ENCODE measurements at places on chromosomes 13 and 19.

DNA sequence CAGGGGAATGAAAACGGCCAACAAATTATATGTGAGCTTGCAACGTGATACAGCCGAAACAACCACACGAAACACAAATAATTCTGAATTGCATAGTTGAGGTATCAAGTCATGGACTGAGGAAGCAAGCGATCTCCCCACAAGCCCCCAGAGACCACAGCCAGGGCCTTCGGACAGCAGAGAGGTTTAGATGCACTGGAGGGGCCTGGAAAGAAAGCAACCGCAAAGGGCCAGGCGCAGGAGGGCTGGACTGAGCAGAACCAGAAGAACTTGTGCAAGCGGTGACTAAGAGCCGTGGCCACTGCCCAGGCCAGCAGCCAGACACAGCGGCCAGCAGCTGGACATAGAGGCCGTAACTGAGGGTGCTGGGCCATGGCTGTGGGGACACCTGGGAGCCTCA lies 131.4 kb downstream of the TNFRSF19 start:
- DNase-seq, result peak; percentile 91

- DNase-seq, result peak; percentile 20
Observed at GRCh38 chr13:73842626-73843025, 291.6 kb downstream of the KLF12 start.

DNA sequence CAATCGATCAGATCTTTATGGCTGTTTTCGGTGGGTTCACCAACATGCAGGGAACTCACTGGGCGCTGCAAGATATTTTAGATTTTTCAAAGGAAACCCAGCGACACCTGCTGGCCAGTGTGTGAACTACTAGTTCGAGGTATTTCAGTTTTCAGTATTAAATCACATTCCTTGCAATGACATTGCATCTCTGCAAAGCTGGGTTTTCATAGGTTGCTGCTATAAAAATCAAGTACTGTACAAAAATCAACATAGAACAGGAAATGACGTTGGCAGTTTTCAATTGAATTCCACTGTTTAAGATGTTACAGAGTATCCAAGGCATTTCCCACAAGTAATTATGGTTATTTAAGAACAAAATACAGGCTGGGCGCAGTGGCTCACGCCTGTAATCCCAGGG lies 17.6 kb downstream of the LIG1 start:
- DNase-seq, result peak; percentile 59

GRCh38 chr13:29513002-29513980 lies 82.2 kb downstream of the SLC7A1 start:
- peak; percentile 23 for DNase-seq

DNA sequence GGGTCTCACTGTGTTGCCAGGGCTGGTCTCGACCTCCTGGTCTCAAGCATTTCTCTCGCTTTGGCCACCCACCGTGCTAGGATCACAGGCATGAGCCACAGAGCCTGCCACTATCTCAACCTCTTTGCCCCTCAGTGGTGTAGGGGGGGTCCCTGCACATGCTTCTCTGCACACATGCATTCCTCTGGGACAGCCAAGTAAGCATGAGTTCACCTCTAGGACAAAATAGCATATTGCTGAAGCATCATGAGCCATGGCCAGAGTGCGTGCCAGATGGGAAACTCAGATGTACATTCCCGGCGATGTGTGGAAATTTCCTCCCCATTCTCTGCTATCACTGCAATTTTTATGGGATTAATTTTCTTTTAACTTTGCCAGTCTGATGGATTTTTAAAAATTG lies 23.1 kb downstream of the CHAF1A start:
- DNase-seq, result peak; percentile 88

- peak; percentile 43 for DNase-seq
Observed at GRCh38 chr13:41905600-41906254, 55.2 kb downstream of the VWA8 start.

GRCh38 chr13:110403315-110403714 lies 96.2 kb downstream of the COL4A2 start:
- DNase-seq, result peak; percentile 94

GRCh38 chr19:42553292-42554045 lies 25.2 kb upstream of the CEACAM1 start:
- peak; percentile 52 for DNase-seq

DNA sequence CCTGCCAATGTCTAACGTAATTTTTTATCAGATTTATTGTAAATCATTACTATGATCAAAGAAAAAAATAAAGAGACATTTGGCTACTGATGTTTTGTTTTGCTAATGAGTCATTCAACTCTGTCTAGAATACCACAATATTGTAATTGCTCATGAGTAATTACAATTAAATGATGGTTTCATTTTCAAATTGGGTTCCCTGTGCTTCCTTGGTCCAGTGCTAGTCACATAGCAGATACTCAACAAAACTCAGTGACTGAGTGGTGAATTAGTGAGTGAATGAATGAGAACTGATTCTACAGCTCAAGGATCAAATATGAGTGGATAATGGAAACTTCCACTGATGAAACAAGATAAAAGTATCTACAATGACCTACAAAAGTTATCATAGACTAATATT lies 304.7 kb downstream of the POU4F1 start:
- DNase-seq, result no peak

GRCh38 chr13:85076343-85076742 lies 722.9 kb downstream of the SLITRK6 start:
- DNase-seq, result no peak

DNA sequence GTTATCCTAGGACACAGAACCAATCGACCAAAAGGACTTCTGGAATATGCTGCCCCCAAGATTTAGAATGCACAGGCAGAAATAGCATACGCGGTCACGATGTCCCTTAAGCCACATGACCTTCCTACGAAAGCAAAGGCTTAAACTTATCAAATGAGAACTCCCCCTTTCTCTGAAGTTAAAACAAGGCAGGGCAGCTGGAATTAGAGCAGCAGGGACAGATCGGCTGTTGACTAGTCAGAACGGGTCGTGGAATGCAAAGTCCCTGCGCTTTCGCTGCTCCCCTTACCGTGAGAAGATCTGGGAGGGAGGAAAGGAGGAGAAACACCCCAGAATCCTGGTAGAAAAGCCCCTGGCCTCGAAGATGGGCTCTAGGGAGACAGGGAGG lies 799 bp upstream of the USPL1 start:
- DNase-seq, result peak; percentile 90

DNA sequence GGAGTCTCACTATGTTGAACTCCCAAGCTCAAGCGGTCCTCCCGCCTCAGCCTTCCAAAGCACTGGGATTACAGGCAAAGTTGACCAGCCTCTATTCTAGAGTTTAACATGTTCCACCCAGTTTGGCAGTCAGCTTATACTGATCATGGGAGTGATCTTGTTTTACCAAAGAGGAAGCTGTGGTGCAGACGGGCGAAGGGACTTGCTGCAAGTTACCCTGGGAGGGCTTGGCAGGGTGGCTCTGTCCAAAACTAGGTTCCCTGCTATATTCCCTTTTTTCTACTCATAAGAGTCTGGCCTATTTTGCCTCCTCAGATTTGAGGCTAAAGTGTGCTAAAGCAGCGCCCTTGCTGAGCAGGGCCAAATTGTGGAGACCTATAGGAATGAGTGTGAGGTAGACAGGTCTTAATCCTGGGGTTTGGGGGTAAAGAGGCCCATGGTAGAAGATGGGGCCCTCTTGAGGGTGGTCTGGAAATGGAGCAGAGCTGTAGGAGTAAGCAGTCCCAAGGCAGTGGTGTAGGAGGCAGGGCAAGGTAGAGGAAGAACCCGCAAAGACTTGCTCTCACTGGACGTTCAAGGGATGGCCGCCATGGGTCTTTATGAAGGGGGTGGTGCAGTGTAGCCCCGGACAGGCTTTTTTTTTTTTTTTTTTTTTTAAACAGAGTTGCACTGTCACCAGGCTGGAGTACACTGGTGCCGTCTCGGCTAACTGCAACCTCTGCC lies 3.3 kb downstream of the RPS19 start:
- no peak for DNase-seq

DNA sequence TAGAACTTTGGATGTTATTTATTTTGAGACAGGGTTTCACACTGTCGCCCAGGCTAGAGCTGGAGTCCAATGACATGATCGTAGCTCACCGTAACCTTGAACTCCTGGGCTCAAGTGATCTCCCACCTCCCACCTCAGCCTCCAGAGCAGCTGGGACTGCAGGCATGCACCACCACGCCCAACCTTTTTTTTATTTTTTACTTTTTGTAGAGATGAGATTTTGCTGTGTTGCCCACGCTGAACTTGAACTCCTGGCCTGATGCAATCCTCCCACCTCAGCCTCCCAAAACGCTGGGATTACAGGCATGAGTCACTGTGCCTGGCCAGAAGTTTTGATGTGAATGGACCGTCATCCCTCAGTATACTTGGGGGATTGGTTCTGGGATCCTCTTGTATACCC lies 13.7 kb downstream of the ANKRD27 start:
- no peak for DNase-seq

GRCh38 chr19:7550987-7551761 lies 15.7 kb downstream of the PNPLA6 start:
- DNase-seq, result peak; percentile 60

DNA sequence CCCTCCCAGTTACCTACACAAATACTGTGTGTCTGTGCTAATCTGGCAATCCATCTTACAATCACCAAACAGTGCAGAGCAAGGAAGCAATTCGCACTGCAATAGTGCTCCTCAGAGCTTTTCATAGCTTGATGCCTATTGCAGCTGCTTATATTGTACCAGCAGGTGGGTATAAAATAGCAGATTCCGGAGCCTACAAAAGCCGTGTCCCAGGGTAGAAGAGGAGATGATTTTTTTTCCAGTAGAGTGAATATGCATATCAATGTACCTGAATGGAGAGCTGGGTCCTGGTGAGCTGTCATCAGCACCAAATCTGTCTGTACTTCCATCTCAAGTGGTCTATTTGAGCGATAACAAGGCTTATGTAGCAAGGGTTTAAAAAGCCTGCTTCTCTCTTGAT lies 668.4 kb downstream of the DIAPH3 start:
- no peak for DNase-seq

- DNase-seq, result peak; percentile 87
Observed at GRCh38 chr19:38676023-38676877, 28.8 kb downstream of the ACTN4 start.

DNA sequence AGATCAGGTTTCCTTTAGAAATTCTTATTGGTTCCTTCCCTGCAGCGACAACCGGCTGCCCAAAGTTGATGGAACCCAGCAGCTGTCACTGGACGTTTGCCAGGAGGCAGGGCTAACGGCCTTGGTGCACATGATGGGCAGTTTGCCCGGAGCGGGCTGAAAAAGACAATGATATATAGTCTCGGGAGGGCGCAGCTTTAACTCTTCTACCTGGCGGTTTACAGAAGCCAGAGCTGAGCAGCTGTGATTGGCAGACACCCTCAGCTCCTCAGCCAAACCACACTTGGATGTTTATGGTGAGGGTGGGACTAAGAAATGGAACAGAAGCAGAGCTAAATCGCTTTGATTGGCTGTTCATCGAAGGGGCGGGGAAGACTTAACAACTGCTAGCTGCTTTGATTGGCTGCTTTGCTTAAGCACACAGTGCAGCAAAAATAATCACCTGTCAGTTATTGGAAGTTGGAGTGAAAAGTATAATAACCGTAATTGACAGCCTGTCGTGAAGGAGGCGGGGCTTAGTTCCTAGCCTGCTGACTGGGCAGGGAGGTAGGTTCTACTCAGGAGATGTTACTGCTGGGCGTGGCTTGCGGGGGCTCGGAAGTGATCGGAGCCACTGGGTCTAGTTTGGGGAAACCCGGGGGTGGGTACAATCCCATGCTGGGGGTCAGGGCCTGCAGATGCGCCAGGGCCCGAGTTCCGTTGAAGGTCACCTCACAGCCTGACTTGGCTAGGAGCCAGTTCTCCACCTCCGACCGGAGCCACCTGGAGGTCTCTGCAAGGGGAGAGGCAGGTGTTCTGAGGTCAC lies 7.5 kb downstream of the EMP3 start:
- DNase-seq, result peak; percentile 96

DNA sequence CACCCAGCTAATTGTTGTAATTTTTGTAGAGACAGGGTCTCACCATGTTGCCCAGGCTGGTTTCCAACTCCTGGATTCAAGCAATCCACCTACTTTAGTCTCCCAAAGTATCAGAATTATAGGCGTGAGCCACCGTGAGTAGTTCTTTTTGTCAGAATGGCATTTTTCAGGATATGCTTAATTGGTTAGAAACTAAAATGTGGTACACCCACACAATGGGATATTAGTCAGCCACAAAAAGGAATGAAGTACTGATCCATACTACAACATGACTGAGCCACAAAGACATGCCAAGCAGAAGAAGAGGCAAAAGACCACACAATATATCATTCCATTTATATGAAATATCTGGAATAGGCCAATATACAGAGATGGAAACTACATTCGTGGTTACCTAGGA lies 41.7 kb upstream of the MAP3K10 start:
- no peak for DNase-seq

Measured in fibroblast of skin of right quadriceps (primary cell).